Tibial nerve (tissue), 4 donors: ENCODE measurements at places on chromosomes 13 and 19. TPM values are rescaled to one million over a fixed set of nuclear protein-coding genes. Genes with fewer than 3 reads are reported as not detected.
A peak's percentile ranks its signal among the peaks of the same experiment; 100 is the strongest.

GRCh38 chr19:34173193-34173956 lies 1.1 kb downstream of the LSM14A start:
- peak; percentile 19 for DNase-seq

DNA sequence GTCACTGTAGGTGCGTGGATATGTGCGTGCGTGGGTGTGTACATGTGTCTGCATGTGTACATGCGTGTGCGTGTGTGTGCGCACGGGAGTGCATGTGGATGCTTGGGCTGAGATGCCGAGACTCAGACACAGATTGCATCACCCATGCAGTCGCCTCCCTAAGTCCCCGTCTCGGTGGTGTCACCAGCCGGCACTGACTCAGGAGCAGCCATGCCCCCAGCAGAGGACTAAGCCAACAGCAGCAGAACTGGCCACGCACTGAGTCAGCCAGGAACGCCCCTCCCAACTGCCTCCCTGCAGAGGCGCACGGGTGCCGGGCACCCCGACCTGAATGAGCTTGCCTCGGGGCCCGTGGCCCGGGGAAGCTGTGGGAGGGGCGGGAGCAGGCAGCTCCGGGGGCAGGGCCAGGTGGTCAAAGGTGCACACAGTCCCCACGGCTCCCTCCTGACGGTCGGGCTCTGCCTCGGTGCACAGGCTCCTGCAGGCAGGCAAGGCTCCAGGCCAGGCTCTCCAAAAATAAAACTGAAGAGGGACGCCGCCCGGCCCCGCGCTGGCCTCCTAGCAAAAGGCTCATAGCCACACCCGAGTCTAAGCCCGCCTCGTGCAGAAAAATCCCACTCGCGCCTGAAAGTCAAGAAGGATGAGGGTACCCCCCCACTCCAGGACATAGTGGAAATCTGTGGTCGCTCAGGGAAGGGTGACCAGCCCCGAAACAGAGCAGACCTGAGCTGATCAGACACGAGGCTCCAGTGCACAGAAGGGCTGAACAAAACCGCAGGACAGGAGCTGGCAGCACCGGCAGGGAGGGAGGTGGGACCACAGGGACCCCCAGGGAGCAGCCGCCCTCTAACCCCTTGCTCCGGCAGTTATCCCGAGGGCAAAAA lies 49.2 kb downstream of the GADD45B start:
- no peak for DNase-seq

Gene TJP3
- 0.22 TPM for total RNA-seq

Gene SULT2A1
- not detected for total RNA-seq

Gene FARP1
- 28.0 TPM for total RNA-seq

- no peak for DNase-seq
Measured at GRCh38 chr19:51296336-51297093, 14.9 kb upstream of the IGLON5 start.
